NCI-H460 (cell line): ENCODE measurements at places on chromosomes 12 and 14.

DNA sequence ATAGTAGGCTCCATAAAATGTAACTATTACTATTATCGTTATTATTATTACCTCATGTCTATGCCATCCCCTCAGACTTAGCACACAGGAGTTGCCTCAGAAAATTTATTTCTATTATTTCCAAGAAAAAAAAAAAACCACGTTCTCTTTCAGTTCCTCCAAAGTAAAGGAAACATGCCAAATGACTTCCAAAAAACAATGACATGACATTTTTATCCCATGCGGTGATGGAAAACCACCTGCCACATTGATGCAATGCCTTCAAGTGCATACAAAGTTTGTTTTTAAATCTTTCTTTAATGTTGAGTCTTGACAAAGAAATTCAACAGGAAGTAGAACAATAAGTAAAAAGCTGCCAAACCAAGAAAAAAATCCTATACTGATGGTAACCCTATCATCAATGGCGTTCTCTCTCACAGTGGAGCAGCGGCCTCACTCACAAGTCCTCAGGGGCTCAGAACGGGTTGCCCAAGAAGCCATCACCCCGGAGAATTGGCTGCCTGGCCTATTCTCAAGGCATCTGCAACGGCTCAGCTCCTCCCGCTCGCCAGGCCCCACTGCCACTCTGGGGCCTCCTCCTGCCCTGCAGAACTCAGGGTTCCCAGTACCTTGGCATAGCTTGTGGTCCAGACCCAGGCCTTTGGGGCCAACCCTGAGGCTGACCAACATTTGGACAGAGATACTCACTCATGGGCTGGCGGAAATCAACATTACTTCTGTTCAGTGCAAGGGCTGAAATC lies 51.9 kb downstream of the SERPINA3 start:
- DNase-seq, result no peak

DNA sequence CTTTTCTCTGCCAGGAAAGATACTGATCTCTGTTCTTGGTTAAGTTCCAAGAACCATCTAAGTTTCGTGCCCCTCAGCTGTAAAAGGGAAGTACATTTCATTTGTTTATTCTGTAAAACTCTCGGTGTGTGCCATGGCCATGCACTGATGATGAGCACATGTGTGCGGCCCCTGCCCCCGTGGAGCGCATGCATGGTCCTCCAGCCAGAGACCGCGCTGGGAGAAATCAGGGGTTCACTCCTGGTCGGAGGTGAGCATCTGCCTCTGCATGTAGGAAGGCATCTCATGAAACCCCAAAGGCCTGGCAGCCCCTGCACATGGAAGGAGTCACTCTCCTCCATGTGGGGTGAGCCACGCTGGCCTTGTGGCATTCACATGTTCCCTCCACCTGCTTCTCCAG lies 102.5 kb upstream of the RTL1 start:
- DNase-seq, result no peak

DNA sequence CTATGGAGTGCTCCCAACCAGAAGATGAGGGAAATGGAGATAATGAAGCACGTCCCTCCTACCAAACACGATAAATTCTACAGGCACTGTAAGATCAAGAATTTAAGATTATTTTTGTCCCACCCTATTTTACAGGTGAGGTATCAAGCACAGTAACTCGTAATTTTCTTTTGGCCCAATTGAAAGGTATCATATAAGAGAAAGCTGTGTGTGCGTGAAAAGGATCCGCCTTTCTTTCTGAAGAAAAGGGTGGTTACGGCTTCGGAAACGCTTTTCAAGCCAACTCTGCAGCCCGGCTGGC lies 733 bp upstream of the KLHDC2 start:
- no peak for DNase-seq

DNA sequence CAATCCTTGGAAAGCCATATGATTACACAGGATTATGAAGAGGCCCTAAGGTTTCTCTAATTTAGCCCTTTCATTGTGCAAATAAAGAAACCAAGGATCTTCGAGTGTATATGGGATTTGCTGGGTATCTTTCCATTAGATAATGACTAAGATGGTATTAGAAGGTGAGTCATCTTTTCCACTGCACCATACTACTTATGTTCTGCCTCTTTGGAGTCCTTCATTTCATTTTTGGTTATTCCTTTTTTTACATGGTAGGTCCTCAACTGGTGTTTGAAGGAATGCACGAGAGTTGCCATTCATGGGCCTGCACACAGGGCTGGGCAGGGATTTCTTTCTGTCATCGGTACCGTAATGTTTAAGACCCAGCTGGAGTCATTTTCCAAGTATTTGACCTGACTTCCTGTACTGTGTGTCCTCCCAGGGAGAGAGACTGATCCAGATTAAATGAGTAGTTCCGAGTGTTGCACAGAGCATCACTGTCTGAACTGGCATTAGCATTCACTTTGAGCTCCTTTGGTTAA lies 85.7 kb downstream of the BORCS5 start:
- no peak for DNase-seq

- no peak for DNase-seq
Observed at GRCh38 chr12:132188916-132189325, 44.7 kb downstream of the NOC4L start.

DNA sequence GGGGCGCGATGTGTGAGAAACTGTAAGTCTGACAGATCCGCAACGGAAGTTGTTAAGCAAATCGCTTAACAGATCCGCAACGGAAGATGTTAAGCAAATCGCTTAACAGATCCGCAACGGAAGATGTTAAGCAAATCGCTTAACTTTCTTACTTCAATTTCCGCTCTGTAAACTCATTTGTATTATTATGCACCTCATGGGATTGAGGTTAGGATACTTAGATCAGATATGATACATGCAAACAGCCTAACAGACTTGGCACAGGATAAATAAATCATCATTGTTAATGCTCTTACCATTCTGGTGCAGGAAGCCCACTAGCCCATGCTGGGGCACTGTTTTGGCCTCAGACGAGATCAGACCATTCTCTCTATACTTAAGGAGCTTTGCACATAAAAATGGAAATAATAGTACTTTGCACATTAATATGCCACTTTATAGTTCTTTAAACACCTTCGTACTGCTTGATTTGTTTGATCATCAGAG lies 399 bp downstream of the NCAPD2 start:
- DNase-seq, result no peak

- peak; percentile 22 for DNase-seq
Observed at GRCh38 chr12:82517027-82517426, 158.7 kb downstream of the METTL25 start.

- peak; percentile 67 for DNase-seq
Observed at GRCh38 chr12:113862590-113863454, 103.3 kb downstream of the RBM19 start.

DNA sequence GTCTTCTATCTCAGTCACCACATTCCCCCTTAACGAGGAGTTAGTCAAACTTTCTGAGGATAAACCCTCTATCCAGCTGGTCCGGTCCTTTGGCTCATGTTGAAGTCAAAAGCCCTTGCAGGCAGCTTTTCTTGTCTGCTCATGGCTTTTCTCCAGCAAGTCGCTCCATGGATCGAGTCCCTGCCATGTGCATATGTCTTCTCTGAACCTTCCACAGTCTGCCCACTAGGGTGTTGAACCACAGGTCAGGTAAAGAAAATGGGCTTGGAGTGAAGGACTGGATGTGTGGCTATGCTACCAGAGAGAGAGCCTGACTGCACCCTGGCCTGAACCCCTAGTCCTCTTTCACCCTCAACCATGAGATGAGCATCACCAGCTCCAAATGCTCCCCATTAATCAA lies 22.8 kb downstream of the C14orf132 start:
- DNase-seq, result no peak

GRCh38 chr12:121383601-121384021 lies 16.3 kb upstream of the RNF34 start:
- DNase-seq, result no peak

GRCh38 chr12:34397591-34398365 lies 375.5 kb downstream of the ALG10 start:
- DNase-seq, result no peak

- no peak for DNase-seq
Observed at GRCh38 chr14:74309125-74310022, 6.6 kb upstream of the ABCD4 start.
